ENCODE measurements at places on chromosomes 12 and 14.

DNA sequence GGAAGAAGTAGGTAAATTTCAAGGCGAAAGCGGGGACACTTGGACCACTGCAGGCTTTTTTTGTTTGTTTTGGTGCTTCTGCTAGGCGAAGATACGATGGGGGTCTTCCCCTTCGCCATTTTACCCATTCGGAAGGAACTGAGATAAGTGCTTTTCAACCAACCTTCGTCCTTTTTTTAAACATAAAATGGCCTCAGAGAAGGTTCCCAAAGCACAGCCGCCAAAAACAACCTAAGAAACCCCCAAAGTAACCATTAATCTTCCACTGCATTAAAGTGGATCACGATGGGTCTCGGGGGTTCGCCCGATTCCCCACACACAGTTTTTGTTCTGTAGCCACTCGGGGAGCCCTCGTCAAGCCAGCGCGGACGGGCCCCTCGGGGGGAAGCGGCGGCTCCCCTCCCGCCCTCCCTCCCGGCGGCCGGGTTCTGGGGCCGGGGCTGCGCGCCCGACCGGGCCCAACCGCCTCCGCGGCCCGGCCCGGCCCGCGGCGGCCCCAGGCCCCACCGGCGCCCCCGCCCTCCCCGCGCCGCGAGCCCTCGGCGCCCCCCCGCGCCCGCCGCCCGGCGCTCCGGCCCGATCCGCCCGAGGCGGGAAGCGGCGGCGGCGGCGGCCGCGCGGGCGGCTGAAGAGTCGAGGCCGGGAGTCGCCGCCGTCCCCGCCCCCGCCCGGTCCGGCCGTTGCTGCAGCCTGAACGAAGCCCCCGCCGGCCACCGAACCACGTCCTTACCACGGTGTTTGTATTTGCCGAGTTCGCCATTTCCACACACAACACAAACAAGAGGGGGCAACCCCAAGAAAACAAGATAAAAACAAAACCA, 790 bp downstream of the GTF2A1 start:
- no peak for DNase-seq

GRCh38 chr14:91352728-91353692, 64.6 kb downstream of the CCDC88C start:
- DNase-seq, result no peak

- DNase-seq, result no peak
Measured at GRCh38 chr12:96073346-96074330, 38.3 kb upstream of the LTA4H start.

DNA sequence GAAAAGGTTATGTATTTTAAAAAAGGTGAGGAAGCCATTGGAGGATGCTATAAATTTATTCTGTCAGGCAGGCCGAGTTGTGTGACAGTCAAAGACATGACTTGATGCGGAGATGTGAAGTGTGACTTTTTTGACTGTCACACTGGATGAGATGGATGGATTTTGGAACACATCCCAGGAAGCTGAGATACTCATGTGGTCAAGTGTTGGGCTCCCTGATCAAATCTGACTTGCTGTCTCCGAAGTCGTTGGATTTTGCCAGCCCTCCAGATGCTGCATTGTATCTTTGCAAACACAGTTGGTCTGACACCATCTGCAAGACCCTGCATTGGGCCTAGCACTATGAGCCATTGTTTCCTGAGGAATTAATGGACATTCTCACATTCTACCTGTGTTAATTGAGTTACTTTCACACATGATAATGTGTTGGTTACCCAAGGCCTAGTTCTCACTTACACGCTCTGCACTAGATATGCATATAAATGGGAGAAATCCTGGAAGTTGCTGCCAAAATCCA, 204.0 kb upstream of the PRKD1 start:
- no peak for DNase-seq

- DNase-seq, result peak; percentile 79
Measured at GRCh38 chr12:6873094-6874014, at the start of gene SPSB2. Gene SPSB2 (minus strand): TSS chr12:6873303. CDS start chr12:6872901, 402 bp downstream.

DNA sequence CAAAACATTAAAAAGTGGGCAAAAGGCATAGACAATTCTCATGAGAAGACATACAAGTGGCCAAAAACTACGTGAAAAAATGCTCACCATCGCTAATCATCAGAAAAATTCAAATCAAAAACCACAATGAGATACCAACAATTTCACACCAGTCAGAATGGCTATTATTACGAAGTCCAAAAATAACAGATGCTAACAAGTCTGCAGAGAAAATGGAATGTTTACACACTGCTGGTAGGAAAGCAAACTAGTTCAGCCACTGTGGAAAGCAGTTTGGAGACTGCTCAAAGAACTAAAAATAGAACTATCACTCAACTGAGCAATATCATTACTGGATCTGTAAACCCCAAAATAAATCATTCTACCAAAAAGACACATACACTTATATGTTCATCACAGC, 76.2 kb downstream of the PRKD1 start:
- DNase-seq, result no peak

DNA sequence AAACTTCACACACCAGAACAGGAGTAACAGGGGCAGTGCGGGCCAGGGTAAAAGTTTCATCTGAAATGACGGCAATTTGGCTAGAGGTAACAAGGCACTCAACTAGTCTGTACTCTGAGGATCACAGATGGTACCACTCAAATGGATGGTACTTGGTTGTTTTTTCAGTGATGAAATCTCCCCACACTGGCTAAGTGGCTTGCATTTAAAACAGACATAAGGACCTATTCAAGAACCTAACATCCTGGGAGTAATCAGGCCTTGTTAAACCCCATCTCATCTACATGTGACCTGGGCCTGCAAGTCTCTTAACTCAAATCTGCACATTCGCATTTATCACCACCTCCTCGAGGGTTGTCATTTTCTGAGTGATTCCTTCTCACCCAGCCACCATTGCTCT, 90.8 kb downstream of the PRKAB1 start:
- no peak for DNase-seq

GRCh38 chr12:112166051-112167015, 41.0 kb downstream of the TRAFD1 start:
- DNase-seq, result no peak

GRCh38 chr12:118190266-118190665, 54.3 kb downstream of the PEBP1 start:
- DNase-seq, result peak; percentile 53

GRCh38 chr12:7162691-7163114, 26.8 kb upstream of the PEX5 start:
- DNase-seq, result peak; percentile 79

DNA sequence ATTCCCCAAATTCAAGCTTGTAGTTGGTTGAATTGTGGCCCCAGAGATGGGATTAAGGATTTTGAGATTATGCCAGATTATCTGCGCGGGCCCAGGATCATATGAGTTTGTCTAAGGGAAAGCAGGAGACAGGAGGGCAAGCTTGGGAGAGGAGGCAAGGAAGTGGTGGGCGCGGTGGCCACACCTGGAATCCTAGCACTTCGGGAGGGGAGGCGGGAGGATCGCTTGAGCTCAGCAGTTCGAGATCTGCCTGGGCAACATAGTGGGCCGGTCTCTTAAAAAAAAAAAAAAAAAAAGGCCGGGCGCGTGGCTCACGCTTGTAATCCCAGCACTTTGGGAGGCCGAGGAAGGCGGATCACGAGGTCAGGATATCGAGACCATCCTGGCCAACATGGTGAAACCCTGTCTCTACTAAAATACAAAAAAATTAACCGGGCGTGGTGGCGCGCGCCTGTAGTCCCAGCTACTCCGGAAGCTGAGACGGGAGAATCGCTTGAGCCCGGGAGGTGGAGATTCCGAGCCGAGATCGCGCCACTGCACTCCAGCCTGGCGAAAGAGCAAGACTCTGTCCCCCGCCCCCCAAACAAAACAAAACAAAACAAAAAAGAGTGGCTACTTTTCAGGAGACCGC, 881 bp upstream of the PUS1 start:
- DNase-seq, result no peak

DNA sequence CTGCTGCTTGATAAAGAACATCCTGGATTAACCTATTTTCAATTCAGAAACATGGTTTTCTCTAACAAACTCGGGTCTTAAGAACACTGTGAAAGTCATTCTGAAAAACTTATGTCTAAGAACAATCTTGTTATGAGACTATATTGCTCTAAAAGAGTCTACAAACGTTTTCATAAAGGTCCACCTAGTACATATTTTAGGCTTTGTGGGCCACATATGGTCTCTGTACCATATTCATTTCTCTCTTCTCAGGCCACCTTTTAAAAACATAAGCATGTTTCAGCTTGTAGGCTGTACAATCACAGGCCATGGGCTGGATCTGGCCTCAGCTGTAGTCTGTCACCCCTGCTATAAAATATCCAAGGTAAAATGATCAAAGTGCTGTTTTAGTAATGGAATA, 39.9 kb downstream of the PPP4R3A start:
- no peak for DNase-seq

- DNase-seq, result no peak
Measured at GRCh38 chr14:93239869-93240677, 33.0 kb downstream of the UBR7 start.

DNA sequence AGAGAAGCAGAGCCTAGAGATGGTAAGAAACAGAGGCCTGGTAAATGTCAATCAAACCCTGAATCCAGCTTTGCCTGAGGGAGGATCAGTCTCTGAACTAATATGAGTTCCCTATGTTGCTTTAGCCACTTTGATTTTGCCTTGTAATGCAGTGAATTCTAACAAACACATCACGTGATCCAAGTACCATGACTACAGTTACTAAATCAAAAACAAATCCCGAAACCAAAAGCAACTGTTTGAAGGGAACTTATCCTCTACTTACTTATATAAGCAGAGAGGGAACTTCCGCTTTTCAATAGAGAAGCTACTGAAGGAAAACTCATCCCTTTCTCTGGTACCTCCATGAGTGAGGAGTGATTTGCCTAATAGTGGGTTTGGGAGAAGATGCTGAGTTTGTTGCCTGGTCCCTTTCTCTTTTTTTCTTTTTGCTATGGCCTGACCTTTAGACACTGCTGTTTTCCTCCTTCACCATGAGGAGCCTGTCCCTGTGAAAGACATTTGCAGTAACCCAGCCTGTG, 7.7 kb upstream of the PPTC7 start:
- DNase-seq, result no peak

- DNase-seq, result no peak
Measured at GRCh38 chr12:123142921-123143735, 7.8 kb downstream of the PITPNM2 start.

- DNase-seq, result no peak
Measured at GRCh38 chr14:99422228-99423010, 58.2 kb downstream of the SETD3 start.

GRCh38 chr12:1435044-1435443, 159.3 kb downstream of the FBXL14 start:
- DNase-seq, result no peak

- DNase-seq, result no peak
Measured at GRCh38 chr14:104865631-104866441, 768 bp downstream of the CEP170B start.

DNA sequence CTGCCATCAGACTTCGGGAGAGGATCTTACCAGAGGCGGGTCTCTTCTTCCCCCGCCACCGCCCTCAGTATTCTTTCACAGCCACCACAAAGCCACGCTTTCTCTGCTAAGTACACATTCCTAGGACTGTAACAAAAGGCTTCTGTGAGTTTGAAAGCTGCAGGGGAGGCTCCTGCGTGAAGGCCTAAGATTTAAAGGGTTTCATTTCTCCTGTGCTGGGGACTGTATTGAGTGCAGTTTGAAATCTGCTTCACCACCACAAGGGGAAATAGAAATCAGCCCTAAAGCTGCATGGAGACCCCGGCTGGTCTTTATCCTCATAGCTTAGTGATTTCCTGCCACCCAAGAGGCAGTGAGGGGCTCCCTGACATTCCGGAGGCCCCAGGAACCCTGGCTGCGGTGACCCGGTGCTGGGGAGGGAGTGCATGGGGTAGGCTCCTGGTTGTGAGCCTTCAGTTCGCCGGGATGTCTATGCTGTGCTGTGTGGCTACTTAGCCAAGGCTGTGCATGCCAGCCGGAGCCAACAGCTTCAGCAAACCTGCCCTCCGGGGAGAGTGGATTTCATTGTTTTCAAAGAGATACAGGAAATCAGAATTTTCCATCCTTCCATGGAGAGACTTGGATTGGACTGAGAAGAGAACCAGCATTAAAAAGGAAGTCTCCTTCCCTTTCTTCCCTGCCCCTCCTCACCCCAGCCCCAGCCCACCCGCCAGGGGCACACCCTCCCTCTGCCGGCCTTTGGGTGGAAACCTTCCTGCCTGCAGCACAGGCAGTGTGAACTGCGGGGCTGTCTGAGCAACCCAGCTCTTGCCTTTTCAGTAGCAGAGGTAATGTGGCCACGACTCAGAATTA, 163.3 kb downstream of the ETV6 start:
- DNase-seq, result peak; percentile 56

- no peak for DNase-seq
Measured at GRCh38 chr14:94460631-94461416, 8.2 kb upstream of the SERPINA11 start.

DNA sequence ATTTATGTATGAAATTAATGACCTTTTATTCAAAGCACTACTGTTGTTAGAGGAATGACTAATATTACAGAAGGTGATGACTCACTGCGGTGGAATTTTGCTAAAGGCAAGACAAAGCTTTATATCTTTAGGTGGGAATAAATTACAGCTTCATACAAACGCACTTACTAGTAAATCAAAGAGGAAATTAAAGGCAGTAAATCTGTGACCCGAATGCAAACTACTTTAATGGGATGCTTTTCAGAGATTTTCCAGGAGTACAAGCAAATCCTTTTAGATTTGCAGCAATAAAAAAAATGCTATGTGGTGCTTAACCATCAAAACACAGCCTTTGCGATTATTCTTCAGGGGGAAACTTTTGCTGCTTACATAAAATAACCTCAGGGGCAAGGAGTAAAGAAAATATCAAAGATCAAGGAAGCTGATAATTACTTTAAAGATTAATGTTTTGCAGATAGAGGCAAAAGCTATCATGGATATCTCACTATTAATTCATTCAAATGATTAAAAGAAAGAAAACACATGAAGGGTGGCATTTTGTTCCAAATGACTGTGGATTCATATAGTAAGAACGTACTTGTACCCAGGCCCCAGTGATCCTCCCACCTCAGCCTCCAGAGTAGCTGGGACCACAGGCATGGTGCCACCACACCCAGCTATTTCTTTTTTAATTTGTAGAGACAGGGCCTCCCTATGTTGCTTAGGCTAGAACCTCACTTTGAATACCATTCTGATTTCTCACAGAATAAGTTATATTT, 98.9 kb downstream of the DENND5B start:
- DNase-seq, result no peak

DNA sequence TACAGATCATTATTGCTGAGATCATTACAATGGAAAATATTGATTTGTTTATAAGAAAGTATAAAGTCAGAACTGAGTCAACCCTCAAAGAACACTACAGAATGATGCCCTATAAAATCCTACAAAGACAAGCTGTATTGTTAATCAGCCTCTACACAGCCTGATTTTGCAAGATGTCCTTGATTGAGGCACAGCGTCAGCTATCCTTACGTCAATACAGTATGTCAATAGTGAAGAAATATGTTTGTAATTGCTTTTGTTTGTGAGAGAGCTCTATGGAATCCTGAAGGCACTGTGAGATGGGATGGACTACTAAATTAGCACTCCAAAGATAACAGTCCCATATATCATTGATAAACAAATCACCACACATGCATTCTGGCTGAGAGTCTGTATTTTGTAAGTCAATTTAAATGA, 70.7 kb downstream of the RASSF9 start:
- no peak for DNase-seq

All from caudate nucleus (tissue), 63 donors.